Central memory CD4-positive, alpha-beta T cell (primary cell): ENCODE measurements at places on chromosomes 11 and 22.

DNA sequence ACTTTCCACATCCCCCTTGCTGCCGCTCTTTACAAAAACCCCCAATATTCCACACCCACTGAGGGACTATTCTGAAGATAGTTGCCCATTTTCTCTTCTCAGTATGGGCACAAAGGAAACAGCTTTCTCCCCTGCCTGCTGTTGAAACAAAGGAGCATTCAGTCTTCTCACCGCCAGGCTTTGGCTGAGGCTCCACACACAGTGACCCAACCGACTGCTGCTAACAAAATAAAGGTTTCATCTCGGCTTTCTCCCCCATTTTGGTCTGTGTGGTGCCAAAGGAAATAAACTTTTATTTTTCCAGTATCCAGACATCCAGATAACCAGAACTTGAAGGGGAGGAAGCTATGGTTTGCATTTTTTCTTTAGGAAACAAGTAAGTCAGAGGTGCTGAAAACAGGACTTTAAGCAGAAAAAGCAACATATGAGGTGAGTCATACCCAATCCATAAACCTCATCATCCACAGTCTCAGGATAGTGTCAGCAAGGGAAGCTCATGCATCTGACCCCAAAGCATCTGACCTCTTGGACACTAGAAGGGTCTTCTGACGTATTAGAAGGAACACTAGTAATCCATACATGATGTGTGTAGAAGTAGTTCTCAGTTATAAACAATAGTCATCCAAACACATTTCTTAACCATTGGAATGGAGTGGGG lies 6.4 kb downstream of the CLMP start:
- no peak for DNase-seq

DNA sequence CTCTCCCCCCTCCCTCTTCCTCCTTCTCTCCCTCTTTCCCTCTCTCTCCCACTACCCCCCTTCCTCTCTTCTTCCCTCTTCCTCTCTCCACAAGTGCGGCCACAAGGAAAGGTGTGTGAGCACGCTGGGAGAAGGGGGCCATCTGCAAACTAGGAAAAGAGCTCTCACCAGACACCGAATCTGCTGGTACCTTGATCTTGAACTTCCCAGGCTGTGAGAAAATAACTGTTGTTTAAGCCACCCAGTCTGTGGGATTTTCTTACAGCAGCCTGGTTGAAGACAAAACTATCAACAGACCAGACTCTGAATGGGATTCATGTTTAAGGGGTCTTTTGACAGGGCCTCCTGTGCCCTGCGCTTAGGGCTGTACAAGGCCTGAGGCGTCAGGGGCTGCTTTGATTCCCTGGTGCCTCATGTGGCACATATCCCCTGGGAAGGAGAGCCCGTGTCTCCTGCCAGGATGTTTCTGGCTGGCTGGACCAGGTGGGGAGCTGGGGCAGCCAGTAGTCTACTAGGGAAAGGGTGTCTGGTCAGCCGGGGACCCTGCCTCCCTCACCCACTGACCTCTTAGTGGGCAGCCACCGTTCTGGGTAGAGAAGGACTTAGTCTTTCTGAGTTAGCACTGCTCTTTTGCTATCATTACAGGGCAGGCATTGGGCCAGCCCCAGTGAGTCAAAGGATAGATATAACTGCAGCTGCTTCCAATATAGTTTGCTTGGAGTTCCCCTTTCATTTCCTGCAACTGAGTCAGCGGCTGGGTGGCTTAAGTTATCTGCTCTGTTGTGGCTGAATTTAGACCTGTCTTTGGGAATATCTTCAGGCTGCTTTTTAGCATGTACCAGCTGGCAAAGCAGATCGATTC lies 6.2 kb downstream of the PANX1 start:
- no peak for DNase-seq

DNA sequence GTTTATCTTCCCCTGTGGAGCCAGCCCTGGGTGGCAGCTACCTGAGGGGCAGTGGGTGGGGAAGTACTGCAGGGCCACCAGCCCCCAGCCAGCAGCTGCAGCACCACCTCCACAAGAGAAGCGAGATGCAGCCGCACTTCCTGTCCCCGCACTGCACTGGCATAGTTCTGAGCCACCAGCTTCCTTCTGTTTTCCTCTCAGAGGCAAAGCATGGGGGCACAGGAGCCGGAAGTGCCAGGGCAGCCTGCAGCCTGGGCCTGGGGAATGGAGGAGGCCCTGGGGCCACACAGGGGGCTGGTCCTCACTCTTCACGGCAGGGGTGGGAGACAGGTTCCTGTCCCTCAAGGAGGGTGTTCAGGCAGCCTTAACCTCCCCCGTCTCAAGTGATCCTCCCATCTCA lies 11.9 kb upstream of the SH3BP1 start:
- peak; percentile 63 for DNase-seq

DNA sequence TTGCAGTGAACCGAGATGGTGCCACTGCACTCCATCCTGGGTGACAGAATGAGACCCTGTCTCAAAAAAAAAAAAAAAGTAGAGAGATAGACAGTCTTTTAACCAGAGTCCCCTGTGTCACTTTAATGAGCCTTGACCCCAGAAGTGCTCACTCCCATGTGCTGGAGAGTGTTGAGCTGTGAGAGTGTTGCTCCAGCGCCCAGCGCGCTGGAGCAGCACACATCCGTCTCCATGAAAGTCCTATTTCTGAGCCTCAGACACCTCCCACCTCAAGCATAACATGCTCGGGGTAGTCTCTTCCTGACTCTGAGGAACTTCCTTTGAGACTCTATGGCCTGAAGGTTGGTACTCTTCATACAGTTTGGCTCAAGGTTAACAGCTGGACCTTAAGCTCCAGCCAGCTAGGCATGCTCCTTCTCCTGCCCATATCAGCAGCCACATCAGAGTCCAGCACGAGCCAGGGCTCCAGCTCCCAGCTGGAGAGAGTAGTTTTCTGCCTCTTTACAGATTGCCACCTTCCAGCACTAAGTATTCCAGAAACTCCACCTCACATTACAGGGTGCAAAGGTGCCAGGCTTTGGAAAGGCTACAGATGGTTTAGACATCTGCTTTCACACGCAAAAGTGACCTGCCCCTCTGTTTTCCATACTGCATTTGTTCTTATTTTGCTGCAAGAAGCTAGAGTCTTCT lies 29.4 kb upstream of the UBASH3B start:
- DNase-seq, result no peak

DNA sequence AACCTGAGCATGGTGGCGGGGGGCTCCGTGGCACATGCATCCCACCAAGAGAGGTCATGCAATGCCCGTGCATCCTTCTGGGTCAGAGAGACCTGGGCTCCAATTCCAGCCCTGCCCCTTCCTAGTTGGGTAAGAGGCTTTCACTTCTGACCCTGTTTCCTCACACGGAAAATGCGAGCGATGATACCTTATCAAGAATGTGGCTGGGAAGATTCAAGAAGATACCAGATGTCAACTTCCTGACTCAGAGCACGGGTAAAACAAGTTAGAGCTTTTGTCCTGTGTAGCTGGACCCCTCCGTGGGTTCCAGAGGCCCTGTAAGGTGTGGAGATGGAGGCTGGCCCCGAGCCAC lies 8.7 kb upstream of the DGKZ start:
- DNase-seq, result no peak

GRCh38 chr11:77142091-77142975 lies 14.3 kb downstream of the MYO7A start:
- DNase-seq, result no peak

DNA sequence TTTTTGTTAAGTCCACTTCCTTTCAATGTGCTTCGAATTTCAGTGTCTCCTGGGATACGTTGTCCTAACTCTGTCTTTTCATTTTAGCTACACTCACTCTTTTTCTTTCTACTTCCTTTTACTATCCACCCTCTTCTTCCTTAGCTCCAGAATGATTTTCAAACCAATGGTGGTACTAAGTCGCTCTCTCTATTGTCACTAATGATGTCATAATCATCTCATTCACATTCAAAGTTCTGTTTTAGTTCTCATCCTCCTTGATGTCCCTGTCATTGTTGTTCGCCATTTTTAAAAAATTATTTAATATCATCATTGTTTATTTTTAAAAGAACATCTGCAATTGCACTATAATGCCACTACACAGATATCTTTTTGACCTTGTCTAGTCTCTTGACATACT lies 47.3 kb downstream of the NNMT start:
- DNase-seq, result no peak

- no peak for DNase-seq
Observed at GRCh38 chr11:93668171-93668570, 6.7 kb downstream of the CEP295 start.

DNA sequence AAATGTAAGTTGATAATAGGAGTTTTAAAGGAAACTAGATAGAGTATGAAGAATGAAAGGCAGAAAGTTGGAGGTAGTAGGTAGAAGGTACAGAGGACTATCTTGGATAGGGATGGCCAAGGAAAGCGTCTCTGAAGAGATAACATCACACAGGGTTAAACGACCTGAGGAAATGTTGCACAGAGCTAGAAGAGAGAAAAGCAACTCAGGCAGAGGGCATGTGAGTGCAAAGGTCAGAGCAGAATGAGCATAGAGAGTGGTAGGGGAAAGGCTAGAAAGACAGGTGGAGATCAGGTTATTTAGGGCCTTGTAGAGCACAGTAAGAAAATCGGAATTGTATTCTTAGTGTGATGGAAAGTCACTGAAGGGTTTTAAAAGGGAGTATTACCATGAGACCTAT lies 232.0 kb downstream of the SOX6 start:
- no peak for DNase-seq

DNA sequence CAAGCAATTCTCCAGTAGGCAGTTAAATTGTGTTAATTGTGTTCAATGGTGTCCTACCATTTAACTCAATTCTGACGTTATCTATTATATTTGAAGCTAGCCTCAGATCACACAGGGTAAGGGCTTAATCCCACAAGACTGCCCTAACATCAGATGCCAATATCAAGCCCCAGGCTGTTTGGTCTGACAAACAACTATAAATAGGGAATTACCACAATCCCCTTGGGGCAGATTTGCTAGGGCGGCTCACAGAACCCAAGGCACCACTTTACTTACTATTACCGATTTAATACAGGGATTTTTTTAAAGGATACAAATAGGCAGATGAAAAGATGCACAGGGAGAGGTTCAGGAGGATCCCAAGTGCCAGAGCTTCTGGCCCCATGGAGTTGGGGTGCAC lies 678.4 kb downstream of the OPCML start:
- DNase-seq, result no peak

DNA sequence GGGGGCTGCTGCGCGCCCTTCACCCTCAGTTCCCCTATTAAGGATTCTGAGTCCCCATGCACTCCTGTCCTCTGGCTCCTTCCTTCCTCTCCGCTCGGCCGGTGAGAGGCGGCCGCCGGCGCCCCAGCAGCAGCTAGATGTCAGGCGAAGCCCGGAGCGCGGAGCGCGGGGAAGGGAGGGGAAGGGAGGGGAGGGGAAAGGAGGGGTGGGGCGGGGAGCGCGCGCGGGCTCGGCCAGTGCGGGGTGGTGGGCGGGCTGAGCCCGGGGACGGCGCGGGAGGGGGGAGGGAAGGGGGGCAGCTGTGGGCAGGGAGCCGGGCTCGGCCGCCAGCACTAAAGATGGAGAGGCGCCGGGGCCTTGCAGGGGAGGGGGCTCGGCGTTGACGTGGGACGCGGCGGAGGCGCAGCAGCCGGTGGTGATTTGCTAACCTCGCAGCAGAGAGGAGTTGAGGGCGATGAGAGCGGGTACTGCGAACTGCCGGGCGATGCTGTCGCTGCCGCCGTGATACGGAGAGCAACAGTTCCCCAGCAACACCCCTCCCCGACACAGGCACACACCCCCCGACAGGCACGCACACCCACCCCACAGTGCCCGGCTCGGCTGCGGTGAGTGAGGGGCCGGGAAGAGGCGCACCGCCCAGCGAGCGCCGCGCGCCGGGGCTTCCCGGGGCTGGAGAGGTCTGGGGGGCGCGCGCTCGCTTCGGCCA lies at the start of gene ZBTB16:
Gene ZBTB16, plus strand, starts transcription at position 434 of the 706 bp plus-strand sequence. CDS start 3,590 bp downstream, outside the sequence.
- DNase-seq, result peak; percentile 58

DNA sequence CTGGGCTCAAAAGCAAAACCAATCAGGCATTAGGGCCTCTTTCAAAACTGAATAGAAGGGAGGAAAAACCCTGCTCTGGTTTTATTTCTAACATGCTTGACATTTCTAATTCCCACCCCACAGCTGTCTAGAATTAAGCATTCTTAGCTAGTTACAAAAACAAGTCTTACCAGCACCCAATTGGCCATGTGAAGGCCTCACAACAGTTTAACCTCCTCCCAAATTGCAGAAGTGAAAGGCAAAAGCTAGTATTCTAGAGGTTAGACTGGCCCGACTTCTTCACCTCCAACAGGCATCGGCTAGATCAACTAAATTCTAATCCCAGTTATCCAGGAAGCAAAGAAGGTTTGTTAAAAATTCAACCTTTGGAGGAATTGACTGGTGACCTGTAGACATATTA lies 6.5 kb downstream of the SF1 start:
- DNase-seq, result no peak

DNA sequence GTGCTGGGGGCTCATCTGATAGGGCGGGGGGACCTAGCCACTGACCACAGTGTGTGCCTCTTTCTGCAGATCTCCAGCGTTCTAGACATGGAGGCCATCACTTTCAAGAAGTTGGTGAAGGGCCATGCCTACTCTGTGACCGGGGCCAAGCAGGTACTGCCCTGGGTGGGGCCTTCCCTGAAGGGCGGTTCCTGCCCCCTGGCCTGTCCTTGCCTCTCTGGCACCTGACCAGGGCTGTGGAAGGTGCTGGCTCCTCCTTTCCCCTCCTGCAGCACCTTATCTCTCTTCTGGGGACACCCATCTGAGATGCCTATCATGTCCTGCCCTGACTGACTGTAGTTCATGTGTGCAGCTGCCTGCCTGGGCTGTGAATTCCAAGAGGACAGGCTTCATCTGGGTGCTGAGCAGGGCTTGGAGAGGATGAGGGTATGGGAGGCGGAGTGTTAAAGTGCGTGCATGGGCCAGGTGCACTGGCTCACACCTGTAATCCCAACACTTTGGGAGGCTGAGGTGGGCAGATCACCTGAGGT lies 5.5 kb downstream of the CAPN1 start:
- DNase-seq, result no peak

- DNase-seq, result no peak
Observed at GRCh38 chr22:48489551-48490499, 1337.8 kb downstream of the BRD1 start.

- DNase-seq, result no peak
Observed at GRCh38 chr11:95255251-95256145, 24.5 kb upstream of the SESN3 start.

DNA sequence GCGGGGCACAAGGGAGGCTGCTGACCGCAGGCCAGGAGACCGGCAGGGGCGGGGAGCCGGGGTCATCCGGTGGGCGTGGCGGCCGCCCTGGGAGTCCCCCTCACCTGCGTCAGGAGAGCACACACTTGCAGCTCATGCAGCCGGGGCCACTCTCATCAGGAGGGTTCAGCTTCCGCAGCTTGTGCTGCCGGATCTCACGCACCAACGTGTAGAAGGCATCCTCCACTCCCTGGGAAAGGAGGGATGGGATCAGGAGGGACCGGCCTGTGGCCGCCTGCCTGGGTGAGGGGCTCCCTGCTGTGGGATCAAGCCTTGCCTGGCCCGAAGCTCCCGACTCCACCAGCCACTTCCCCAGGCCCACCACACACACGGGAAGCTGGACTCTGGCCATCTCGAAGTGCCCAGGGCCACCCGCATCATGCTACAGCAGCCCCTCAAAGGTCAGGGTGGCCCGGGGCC lies 2.8 kb downstream of the HRAS start:
- DNase-seq, result no peak

DNA sequence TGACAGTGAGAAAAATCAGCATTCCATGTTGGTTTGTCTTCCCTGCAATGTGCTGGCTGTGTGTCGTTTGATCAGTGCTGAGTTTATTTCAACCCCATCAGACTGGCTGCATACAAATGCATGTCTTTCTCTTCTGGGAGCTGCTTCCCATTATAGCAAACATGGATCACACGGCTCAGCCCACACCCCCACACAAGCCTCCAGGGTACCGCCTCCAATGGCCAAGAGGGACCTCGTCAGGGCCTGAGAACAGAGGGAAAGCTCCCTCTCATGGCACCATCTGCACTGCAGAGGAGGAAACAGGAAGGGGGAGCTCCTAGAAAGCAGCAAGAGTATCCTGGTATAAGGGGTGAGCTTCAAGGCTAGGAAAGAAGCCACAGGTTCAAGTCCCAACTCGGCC lies 214.2 kb downstream of the LARGE1 start:
- no peak for DNase-seq
